ENCODE measurements at places on chromosomes 6 and 20.
A peak's percentile ranks its signal among the peaks of the same experiment; 100 is the strongest.

DNA sequence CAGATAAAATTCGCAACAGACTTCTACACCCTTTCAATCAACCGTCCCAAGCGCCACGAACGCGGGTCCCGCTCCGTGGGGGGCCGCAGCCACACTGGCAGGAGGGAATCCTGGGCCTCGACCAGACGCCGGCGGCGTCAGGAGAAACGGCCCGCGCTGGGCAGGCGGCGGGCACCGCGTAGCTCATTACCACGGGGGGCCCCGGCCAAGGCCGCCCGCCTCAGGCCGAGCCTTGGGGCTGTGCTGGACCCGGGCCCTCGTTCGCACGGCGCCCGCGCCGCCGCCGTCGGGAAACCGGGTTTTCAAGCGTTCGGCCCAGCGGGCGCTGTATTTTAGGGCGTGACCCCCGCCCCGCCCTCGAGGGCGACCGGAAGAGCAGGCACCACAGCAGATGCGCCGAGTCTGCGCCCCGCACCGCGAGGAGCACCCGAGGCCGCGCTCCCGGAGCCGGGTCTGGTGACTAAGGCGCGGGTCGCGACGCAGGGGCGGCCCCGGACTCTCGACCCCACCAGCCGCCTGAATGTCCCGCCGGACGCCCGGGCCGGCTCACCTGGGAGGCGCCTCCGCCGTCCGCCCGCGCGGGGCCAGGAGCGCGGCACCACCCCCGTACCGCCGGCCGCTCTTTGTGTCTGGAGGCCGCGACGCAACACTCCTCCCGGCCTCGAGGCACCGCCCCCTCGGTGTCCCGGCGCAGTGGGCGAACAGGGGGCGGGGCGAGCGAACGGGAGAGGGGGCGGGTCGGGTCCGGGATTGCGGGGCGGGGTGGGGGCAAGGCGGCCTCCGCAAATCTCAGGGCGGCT, at the start of gene NINL:
Gene NINL, minus strand, starts transcription at position 627 of the 800 bp plus-strand sequence. CDS start 58,944 bp downstream, outside the sequence.
- DNase-seq, result peak; percentile 69

DNA sequence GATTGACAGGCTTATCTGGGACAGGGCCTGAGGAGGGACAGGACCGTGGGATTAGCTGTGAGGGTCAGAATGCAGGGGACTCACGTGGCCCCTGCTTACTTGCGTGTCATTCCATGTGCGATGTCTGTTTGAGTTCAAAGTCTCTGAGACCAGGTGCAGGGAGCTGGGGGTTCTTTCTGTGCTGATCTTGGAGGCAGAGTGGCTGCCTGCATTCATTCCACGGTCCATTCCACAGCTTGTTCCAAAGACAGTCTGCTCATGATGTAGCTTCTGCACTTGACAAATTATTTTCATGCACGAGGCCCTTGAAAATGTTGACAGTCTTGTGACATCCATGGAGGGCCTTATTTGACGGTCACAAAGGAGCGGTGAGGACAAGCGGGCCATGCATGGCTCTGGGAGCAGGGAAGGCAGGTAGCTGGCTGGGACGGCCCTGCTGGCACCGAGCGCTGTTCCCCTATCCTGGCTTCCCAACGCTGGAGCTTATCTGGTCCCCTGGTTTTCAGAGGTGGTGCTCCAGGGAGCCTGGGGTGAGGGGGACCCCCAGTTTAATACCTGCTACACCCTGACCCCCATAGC, 156.3 kb upstream of the RNF24 start:
- no peak for DNase-seq

DNA sequence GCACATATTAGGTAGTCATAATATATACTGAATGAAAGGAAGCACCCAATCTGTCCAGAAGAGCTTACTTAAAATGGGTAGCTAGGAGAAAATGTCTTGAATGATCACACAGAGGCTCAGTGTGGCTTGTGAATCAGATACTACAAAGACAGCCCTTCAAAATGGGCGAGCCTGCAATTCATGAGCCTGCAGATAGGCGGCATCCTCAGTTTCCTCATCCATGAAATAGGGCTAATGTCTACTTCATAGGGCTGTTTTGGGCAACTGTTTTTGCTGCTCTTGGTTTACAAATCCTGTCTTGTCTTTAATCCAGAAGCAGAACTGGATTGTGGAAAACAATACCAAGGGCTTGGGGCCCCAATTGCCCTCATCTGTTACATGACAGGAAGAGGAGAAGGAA, 129.3 kb upstream of the KCNK16 start:
- peak; percentile 38 for DNase-seq

GRCh38 chr20:34410336-34410735, 47.3 kb downstream of the ITCH start:
- no peak for DNase-seq

DNA sequence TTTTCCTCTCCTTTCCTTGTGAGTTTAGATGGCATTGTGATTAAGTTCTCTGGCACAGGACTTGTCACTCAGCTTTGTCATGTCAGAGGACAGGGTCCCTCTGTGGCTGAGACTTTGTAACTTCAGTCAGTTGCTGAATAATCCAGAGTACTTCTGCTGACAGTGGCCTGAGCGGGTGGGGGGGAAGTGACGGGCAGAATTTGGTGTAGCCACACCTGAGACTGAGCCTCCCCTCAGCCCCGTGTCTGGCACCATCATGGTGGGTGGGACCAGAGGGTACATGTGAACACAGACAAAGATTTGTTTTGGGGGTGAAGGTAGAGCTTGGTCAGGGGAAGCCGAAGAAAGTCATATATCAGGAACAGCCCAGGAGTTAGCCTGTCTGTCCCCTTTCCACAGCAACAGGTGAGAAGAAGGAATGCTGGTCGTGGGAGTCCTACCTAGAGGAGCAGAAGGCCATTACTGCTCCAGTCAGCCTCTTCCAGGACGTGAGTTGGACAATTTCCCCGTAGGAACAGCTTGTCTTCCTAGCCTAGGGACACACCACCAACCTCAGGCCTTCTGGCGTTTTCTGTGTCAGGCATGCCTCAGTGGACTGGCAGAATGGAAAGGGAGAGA, 20.9 kb downstream of the L3MBTL1 start:
- DNase-seq, result no peak

- no peak for DNase-seq
Observed at GRCh38 chr20:52340036-52340634, 148.6 kb upstream of the ZFP64 start.

DNA sequence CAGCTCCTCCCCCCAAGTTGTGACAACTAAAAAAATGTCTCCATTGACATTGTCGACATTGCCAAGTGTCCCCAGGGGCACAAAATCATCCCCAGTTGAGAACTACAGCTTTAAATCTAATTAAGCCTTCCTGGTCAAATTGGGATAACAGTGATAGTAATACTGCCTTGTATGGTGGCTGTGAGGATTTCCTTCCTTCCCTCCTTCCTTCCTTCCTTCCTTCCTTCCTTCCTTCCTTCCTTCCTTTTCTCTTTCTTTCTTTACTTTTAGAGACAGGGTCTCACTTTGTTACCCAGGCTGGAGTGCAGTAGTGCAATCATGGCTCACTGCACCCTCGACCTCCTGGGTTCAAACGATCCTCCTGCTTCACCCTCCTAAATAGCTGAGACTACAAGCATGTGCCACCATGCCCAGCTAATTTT, 29.5 kb upstream of the ARFGEF2 start:
- no peak for DNase-seq

GRCh38 chr20:35447082-35447789, 8.2 kb upstream of the CEP250 start:
- DNase-seq, result peak; percentile 95

DNA sequence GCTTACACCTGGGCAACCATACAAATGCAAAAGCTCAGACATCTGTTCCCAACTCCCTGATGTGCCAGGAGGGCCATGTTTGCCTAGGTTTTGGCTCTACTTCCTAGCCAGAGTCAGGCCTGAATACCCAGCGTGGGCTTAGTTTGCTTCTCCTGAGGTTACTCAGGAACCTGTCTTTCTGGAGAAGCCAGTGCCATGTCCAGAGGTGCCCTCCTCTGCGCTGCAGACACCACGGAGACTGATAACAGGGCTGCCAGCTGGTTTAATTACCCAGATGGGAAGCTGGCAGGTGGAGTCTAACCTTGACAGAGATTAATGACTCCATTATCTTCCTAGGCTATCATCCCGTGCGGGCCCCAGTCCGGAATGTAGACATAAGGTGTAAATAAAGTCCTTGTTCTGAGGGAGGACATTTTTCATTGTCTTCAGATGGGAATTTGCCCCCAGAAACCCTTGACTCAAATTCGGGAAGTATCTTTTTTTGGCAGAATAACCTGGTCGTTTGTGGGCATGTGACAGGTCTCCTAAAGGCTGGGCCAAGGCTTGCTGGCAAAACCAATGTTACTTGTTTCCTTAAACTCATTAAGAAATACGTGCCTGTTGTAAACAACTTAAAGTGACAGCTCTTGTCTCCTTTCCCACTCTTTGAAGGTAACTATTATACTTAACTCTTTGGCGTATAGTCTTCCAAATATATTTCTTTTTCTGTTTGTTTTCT, 29.2 kb upstream of the ZNFX1 start:
- DNase-seq, result no peak

DNA sequence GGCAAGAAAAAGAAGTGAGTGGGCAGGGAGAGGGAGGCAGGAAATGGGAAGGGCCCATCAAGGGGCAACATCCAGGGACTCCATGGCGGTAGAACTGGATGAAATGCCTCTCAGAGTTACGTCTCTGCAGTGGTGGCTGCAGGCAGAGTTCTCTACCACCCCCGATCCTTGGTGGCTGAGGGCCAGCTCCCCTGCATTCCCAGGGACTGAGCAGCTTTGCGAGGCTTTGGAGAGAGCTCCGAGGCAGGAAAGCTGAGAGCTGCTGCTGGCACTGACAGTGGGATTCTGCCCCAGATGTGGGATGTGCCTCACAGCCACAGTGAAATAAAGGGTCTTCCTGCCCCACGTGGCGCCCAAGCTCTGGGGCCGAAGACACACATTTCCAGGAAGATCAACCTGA, 236.6 kb downstream of the SLC24A3 start:
- no peak for DNase-seq

DNA sequence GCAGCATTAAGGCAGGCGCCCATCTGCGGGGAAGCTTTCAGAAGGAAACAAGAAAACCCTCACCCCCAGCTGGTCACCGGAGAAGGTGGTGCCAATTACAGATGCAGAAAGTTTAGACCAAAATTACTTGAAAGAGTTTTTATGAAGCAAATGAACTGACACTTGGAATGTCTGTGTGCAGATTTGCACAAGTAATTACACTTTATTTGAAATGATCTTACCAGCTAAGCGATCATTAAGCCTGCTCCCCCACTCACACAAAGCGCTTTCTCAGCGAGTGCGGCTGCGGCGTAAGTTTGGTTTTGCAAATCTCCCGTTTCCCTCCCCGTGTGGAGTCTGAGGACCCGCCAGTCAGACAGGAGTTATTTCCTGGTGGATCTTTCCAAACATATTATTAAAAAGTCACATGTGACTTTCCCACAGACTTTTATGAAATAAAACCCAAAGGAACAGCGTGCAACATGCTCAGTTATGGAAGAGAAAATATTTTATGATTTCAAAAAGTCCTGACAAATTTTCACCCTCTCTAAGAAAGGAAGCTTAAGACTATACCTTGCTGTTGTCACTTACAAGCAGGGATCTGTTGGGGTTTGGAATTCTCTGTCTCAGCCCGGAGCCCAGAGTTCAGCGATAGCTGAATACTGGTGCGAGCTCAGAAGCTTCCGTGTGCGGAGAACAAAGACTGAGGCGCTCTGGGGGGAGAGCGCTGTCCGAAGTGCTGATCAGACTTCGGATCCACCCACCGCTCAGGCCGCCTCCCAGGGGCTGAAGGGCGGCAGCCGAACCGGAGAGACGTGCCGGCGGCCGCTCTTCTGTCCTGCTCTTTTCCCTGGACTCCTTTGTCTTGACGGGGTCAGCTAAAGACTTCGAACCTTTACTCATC, 2.7 kb upstream of the MYT1 start:
- DNase-seq, result peak; percentile 61

- no peak for DNase-seq
Observed at GRCh38 chr6:13480631-13481501, 6.5 kb downstream of the GFOD1 start.

GRCh38 chr20:5871459-5872410, 78.6 kb downstream of the TRMT6 start:
- DNase-seq, result no peak

DNA sequence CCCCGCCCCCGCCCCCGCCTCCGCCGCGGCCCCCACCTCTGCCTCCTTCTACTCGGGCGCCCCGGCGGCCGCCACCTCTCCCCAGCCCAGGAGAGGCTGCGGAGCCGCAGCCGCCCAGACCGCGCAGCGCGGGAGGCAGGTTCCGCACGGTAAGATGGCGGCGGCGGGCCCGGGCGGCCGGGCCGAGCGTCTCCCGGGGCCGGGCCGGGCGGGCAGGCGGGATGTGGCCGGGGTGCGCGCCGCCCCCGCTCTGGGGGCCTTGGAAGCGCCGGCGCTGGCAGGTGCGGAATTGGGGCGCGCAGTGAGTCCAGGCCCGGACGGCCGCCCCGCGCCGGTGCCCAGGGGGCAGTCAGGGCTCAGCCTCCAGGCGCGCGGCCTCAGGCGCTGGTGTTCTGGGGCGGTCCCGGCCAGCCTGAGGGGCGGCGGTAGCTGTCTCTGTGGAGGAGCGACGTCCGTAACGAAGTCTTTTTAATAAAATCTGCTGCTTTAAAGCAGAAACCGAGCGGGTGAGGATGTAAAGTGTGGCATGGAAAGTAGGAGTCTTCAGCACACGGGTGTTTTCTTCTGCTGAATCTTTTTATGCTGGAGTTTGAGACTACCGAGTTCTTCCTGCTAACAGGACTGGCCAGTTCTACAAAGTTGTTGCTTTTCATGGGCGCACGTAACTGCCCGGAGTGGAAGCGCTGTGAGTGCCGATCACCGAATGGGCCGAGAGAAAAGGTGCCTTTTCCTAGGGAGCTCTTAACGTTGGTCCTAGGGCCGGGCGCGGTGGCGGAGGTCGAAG, at the start of gene GID8:
Gene GID8, plus strand, starts transcription at position 43 of the 784 bp plus-strand sequence. CDS start 3,356 bp downstream, outside the sequence.
- DNase-seq, result peak; percentile 66

- no peak for DNase-seq
Observed at GRCh38 chr6:111880181-111880888, 7.1 kb upstream of the FYN start.

GRCh38 chr20:37686762-37687477, 6.9 kb upstream of the CTNNBL1 start:
- DNase-seq, result peak; percentile 15

GRCh38 chr6:54134935-54135334, 23.7 kb downstream of the MLIP start:
- no peak for DNase-seq

GRCh38 chr6:126721581-126722160, 381.8 kb downstream of the CENPW start:
- DNase-seq, result no peak

- DNase-seq, result no peak
Observed at GRCh38 chr6:36469148-36469661, 26.4 kb downstream of the KCTD20 start.

DNA sequence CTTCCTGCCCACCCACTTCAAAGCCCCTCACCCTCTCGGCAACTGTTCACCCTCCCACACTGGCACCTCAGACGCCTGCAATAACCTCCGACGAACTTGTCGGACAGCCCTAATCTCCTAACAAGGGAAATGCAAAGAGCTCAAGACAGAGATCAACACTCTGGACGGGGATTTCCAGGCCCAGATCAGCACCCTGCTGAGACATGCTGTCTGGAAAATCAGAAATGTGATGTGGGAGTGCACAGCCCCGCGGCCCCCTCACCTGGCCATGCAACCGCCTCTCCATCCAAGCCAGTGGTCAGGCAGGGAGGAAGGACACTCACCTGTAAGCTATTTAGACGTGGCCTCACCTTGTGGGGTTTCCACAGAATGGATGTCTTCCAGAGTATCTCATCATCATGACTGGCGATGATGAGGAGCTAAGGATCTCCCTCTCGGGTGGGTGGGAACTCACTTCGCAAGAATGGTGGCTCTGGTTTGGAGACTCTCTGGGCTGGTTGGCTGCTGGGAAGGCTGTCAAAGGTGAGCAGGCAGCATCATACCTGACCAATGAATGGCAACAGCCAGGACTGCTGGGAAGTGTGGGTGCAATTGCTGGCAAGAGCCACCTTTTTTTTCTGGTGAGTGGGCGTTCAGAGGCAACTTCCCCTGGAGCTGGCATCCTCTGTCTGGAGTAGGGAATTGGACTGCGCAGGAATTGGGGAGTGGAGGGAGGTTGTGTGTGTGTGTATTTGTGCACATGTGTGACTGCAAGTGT, 28.1 kb upstream of the ADTRP start:
- DNase-seq, result peak; percentile 33

Data from activated CD4-positive, alpha-beta T cell treated with anti-CD3 and anti-CD28 coated beads for 36 hours (primary cell).